ENCODE measurements at places on chromosomes 16 and 17.
A peak's percentile ranks its signal among the peaks of the same experiment; 100 is the strongest.

DNA sequence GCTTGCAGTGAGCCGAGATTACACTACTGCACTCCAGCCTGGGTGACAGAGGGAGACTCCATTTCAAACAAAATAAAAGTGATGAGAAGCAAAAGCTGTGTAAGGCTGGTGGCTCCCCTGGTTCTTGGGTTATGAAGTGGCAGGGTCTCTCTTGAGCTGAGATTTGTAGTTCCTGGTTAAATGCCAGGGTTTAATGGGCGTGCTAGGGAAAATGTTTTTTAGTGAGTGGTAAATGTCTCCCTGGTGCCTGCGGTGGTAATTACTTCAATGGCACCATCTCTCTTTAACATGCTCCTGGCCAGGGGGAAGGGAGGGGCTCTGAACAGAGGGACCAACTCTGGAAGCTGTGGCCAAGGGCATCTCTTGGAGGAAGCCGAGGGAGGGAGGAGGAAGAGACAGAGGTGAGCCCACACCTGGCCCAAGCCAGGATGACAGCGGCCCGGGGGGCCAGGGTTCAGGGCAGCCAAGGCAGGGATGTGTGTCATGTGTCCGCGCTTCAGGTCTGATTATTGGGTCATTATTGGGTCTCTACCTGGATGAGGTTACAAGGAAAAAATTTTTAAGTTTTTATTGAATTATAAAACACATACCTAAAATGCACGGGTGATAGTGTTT, 17.8 kb upstream of the RPL38 start:
- no peak for DNase-seq

GRCh38 chr16:65069065-65069464, 52.8 kb downstream of the CDH11 start:
- DNase-seq = no peak

DNA sequence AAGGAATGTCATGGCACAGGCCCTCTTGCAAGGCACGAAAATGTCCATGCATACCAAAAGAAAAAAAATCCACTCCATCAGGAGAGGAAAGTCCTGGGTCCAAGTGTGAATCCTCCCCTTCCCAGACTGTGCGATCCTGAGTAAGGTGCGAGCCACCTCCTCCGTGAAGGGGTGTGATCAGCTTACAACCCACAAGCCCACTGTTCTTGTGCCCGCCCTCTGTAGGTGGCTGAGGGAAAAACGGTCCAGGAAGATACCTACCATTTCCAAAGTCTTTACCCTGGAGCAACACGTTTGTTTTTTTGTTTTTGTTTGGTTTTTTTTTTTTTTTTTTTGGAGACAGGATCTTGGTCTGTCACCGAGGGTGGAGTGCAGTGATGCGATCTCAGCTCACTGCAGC, 116.5 kb downstream of the ZNF423 start:
- no peak for DNase-seq

- DNase-seq = peak; percentile 76
Measured at GRCh38 chr16:74999609-75000480, 1.0 kb downstream of the ZNRF1 start.

DNA sequence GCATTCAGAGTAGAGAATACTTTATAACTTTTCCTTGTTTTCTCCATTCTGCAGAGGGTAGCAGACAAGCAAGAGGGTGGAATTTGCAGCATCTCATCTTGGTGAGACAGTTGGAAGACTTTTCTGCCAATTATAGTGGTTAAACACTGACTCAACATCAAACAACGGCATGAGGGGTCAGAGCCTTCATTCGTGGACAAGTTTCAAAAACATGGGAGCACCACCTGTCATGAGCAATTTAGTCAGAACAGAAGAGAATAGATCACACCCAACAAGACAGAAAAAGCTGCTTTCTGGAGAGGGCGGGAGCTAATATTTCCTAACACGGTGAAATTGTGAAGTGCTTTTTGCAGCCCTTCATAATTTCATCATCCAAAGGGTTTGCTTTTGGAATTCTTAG, 17.9 kb upstream of the ZNF652 start:
- DNase-seq = no peak

- DNase-seq = no peak
Measured at GRCh38 chr17:61799812-61800484, 63.4 kb downstream of the BRIP1 start.

DNA sequence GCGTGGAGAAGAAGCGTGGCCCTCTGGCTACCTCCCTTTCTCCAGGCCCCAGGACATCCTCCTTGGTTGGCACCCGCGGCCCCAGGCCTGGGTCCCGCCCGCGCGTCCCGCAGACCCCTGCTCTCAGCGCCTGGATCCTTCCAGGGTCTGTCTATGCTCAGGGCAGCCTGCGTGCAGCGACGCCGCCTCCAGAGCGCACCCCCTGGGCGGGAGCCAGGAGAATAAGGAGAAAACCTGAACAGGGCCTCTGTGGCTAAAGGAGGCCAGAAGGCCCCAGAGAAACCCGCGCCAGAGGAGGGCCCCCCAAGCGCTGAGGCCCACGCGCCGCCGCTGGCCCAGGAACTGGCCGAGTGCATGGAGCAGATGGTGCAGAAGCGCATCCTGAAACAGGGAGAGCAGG, 40.4 kb upstream of the DNAJA2 start:
- DNase-seq = no peak

GRCh38 chr17:82884341-82884969, 44.6 kb upstream of the ZNF750 start:
- DNase-seq = no peak

- DNase-seq = no peak
Measured at GRCh38 chr17:76498876-76499251, 2.4 kb downstream of the RHBDF2 start.

- DNase-seq = no peak
Measured at GRCh38 chr16:54210452-54211125, 76.0 kb downstream of the IRX3 start.

GRCh38 chr16:84603140-84603816, 14.6 kb downstream of the COTL1 start:
- DNase-seq = peak; percentile 92

GRCh38 chr16:85238233-85238647, 126.0 kb upstream of the CIBAR2 start:
- peak; percentile 88 for DNase-seq

DNA sequence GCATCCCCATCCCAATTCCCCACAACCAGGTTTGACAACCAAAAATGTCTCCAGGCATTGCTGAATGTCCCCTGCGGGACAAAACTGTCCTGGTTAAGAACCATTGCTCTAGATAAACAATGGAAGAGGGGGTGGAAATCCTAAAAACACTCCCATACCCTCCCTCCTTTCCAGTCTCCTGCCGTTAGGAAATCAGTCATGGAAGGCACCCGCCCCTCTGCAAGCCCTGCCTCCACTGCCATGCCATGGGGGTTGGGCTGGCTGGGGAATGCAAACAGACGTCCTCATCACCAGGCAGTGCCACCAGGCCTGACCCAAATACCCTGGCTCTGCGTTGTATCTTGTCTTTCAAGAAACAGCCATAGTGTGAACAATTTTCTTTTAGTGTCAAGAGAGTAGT, 57.5 kb downstream of the CYTH1 start:
- DNase-seq = no peak

GRCh38 chr17:82745524-82745923, 6.3 kb upstream of the TBCD start:
- DNase-seq = no peak

GRCh38 chr17:19996502-19996901, 12.7 kb upstream of the SPECC1 start:
- DNase-seq = no peak

DNA sequence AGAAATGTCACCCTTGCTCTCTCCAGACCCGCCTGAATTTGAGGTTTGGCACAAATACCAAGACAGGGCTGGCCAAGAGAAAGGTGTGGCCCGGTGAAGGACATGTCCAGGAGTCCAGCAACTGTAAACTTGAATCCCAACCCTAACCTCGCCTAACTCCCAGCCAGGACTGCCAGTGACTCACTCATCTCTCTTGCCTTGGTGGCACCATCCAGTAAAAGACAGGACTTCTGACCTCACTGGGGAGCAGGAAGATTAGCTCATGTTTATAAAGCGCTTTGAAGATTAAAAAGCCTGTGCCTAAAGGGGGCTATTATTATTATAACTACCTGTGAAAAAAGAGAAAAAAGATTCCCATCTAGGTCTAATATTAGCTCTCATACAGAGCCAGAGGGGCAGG, 335.3 kb downstream of the SOX9 start:
- no peak for DNase-seq

- DNase-seq = no peak
Measured at GRCh38 chr16:57150682-57151330, 35.0 kb downstream of the PSME3IP1 start.

DNA sequence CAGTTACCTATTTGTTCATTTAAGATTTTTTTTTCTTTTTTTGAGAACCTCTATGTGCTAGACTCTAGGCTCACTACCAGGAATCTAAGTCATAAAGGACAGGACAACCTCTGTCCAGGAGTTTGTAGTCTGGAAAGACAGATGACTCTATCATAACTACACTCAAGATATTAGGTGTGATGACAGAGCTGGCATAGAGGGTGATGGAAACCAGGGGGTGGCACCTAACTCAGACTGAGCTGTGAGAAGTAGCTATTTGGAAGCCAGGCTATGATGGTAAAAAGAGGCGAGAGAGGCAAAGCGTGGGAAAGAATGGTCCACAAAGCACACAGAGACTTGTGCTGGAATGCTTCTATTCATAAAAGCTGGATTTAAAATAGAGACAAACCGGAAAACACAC, 372.3 kb downstream of the SEC14L1 start:
- DNase-seq = no peak

- DNase-seq = no peak
Measured at GRCh38 chr17:11278186-11278991, 37.4 kb downstream of the SHISA6 start.

DNA sequence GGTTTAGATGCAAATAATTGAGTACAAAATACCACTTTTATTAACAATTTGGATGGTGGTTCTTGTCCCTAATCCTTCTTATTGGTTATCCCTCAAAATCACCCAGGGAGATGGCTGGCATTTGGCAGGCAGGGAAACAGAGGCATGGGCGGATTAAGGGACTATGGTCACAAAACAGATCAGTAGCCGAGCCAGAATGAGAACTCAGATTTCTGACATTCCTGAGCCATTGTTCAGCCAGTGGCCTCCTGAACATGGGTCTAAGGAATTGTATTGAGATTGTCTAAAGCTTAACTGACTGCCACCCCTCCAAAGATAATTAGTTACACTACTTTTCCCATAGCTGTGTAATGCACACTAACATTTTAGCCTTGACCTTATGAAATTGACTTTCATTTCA, 88.4 kb downstream of the CHD9NB start:
- no peak for DNase-seq

GRCh38 chr17:77301694-77302266, 161.0 kb downstream of the SEC14L1 start:
- DNase-seq = no peak

All from Right ventricle myocardium inferior (tissue), 1 donor.